Right atrium auricular region (tissue), 2 donors: ENCODE measurements at places on chromosomes 6 and 20. TPM values are rescaled to one million over a fixed set of nuclear protein-coding genes. Genes with fewer than 3 reads are reported as not detected.

The CGA gene
- total RNA-seq = not detected

The ERGIC3 gene
- total RNA-seq = 99.9 TPM

The MYLK4 gene
- 3.6 TPM for total RNA-seq

The CSNK2B gene
- total RNA-seq = 243 TPM

The ZSCAN23 gene
- total RNA-seq = 0.79 TPM

The MATN4 gene
- not detected for total RNA-seq

The PTPRK gene
- 36.4 TPM for total RNA-seq

The GPSM3 gene
- total RNA-seq = 3.6 TPM

The CAGE1 gene
- not detected for total RNA-seq

The CST2 gene
- not detected for total RNA-seq

The ZKSCAN3 gene
- total RNA-seq = 3.7 TPM

The PRDM13 gene
- not detected for total RNA-seq

The COL11A2 gene
- total RNA-seq = 1.5 TPM

The FOXC1 gene
- 23.6 TPM for total RNA-seq

The CD24 gene
- total RNA-seq = 0.41 TPM

The PPP1R3D gene
- total RNA-seq = 6.9 TPM

The CAP2 gene
- 63.6 TPM for total RNA-seq

The MYBL2 gene
- total RNA-seq = not detected

The PBX2 gene
- total RNA-seq = 26.0 TPM

The CD93 gene
- 35.7 TPM for total RNA-seq

The PSMB8 gene
- 15.4 TPM for total RNA-seq

The HIVEP2 gene
- total RNA-seq = 28.6 TPM

The RAD21L1 gene
- not detected for total RNA-seq

The LTA gene
- total RNA-seq = not detected

The TMC2 gene
- total RNA-seq = not detected

The KCNQ2 gene
- not detected for total RNA-seq

The HRH3 gene
- not detected for total RNA-seq

The MACROD2 gene
- 10.4 TPM for total RNA-seq

The PRRT1 gene
- 0.70 TPM for total RNA-seq

The SEL1L2 gene
- not detected for total RNA-seq

The NKAIN4 gene
- total RNA-seq = not detected
